Pulmonary artery endothelial cell (primary cell): ENCODE measurements at places on chromosomes 5 and 9. TPM values are rescaled to one million over a fixed set of nuclear protein-coding genes. Genes with fewer than 3 reads are reported as not detected.
A peak's percentile ranks its signal among the peaks of the same experiment; 100 is the strongest.

DNA sequence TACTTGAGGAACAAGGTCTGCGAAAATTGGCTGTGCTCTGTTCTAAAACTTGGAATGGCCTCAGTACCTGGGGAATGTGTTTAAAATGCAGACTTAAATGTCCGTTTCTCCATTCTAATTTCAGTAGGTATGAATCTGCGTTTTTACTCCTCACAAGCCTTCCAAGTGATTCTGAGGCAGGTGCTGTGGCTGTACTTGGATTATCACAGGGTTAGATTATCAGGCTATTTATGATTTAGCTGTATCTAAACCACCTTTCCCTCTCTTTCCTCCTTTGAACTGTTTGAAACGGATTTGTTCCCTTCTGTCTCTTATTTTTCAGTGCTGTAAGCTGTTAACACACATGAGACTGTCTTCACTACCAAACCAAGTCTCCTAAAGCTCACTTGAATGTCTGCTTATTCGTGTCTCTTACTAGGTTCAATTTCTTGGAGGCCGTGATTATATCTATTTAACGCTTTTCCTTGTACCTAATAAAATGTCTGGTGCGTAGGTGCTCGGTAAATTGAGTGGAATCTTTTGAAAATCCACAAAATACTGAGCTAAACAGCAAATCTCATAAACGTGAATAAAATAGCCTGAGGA is 714 bp upstream of the CETN3 start:
- DNase-seq: no peak

GRCh38 chr9:109251080-109251775 is 69.6 kb downstream of the EPB41L4B start:
- peak; percentile 57 for DNase-seq

GRCh38 chr5:9125852-9126251 is 420.0 kb downstream of the SEMA5A start:
- no peak for DNase-seq

DNA sequence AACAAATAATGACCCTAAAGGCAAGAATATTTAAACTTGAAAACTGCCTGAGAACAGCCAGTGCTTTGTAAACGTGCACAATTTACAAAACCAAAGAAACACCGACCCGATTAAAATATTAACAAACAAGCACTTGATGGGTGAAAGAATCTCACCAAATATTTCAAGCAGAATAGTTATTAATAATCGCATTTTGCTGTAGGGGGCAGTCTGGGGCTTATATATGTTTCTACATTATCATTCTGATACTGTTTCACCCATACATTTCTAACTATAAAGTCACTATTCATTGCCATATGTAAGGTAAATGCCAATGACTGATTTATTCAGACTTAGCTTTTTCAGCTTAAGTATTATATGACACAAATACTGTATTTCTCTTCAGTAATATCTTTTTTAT is 37.7 kb downstream of the UBAP2 start:
- no peak for DNase-seq

DNA sequence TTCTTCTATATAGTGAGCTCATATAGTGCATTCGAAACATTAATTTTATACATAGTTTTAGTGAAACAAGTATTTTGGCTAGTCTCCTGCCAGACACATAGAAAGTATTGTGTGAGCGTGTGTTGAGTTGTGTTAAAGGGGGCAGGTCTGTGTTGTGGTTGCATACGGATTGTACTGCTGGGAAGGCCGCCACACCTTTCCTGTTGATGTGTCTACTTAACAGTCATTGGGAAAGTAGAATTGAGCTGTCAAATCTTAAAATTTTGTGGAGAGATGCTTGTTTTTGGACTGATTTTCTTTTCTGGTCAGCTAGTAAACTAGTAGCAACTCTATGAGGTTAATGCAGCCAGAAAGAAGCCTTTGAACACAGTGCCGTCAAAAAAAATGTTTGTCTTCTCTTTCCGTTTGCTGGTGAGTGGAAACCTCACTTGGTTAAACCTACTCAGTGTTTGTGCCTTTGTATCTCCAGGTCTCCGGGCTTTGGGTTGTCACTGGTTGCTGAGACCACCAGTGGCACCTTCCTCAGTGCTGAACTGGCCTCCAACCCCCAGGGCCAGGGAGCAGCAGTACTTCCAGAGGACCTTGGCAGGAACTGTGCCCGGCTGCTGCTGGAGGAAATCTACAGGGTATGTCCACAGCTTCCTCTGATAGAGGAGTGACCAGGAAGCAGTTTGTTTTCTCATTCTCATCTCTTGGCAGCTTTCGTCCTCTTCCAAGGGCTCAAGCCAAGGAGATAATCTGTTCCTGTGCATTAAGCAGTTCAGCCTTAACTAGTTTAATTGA is 51.5 kb downstream of the RCL1 start:
- no peak for DNase-seq

DNA sequence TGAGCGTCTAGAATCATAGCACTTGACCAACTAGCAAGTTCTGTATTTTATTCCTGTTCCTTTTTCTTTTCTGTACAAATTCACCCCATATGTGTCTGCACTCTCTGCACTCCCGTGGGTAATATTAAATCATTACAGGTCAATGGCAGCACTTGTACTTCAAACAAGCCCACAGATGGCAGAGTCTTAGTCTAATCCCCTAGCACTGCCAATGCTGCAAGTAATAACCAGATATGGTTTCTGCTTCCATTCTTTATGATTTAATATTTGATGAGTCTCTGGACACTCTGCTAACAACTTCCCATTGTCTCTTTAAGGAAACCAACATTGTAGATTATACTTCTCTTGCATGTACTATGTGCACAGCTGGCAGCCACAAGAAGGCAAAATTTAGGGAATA is 343.8 kb upstream of the CHD1 start:
- DNase-seq: no peak

DNA sequence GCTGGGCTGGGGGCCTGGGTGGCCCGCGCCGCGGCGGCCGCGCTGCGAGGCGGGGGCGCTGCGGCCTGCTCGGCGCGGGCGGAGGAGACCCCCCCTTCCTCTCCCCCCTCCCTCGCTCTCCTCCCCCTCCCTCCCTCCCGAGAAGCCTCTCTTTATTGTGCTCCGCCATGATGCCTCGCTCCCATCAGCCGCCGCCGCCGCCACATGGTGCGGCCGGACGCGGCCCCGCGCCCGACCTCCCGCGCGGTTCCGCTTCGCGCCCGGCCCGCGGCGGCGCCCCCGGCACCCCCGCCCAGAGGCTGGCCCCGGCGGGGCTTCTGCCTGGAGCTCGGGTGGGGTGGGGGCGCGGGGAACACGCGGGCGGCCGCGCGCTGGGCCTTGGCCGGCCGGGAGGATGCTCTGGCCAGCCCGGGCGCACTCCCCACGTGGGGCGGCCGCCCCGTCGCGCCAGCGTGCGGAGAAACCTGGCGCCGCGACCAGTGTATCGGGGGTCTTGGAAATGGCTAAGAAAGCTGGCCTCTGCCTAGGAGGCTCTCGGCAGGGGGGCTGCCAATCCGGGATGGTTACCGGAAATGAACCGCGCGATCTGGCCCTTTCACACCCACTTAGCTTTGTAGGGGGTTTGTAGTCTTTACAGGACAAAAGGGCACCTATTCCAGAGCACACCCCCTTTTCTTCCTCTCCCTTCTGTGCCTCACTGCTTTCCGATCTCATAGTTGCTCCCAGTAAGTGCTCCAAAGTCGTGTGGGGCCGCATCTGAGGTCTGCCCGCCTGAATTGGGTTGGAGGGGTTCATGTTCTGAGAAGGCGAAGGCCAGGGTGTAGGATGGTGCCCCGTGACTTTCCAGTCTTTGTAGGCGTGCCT is 1.0 kb downstream of the SET start:
- no peak for DNase-seq

- no peak for DNase-seq
Measured at GRCh38 chr5:77425420-77425819, 66.7 kb downstream of the WDR41 start.

GRCh38 chr5:60686157-60686556 is 13.8 kb downstream of the DEPDC1B start:
- DNase-seq: no peak

ENHO gene
- total RNA-seq: 0.07 TPM in 1 of 2 replicates, not detected in the other

UBE2QL1 gene
- under 0.01 TPM in 1 of 2 replicates, not detected in the other for total RNA-seq

SPACA9 gene
- 1.6 TPM in 2 replicates for total RNA-seq

HTR4 gene
- not detected in 2 replicates for total RNA-seq

CCNI2 gene
- 0.04 TPM in 1 of 2 replicates, not detected in the other for total RNA-seq

LRRC19 gene
- not detected in 2 replicates for total RNA-seq

FBLL1 gene
- total RNA-seq: 0.39 and 0.86 TPM in 2 replicates

PCDHAC1 gene
- total RNA-seq: 0.07 TPM in 2 replicates

RORB gene
- under 0.01 TPM in 1 of 2 replicates, not detected in the other for total RNA-seq

BTNL3 gene
- not detected in 2 replicates for total RNA-seq

C5orf24 gene
- 55.1 and 59.4 TPM in 2 replicates for total RNA-seq

ALG2 gene
- 43.9 and 49.2 TPM in 2 replicates for total RNA-seq

NRARP gene
- 14.0 and 16.0 TPM in 2 replicates for total RNA-seq
